Sigmoid colon (tissue), 7 donors: ENCODE measurements at places on chromosomes 2 and 18.

DNA sequence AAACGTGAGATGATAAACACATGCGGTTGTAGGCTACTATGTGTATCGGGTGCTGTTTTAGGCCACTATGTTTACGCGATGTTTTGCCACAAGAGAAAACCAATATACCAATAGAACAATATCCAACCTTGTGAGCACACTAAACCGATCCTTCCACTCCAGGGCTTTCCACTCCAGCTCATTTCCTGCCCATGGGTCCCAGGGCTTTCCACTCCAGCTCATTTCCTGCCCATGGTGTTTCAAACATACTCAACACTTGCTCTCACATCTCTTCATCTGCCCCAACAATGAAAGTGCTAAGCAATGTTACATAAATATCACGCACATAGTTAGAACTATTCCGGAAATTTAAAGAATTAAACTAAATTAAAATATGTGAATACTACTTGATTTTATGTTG lies 80.0 kb downstream of the EPB41L3 start:
- H3K27me3 ChIP-seq: no peaks in the 10 kb centered on the region
- no peak overlapping the region for H3K4me3 ChIP-seq
- H3K27ac ChIP-seq: no peak overlapping the region
- no peak for DNase-seq
- no peaks in the 10 kb centered on the region for H3K36me3 ChIP-seq

- H3K36me3 ChIP-seq: peaks cover 100% of the 10 kb centered on the region
- H3K4me1 ChIP-seq: no peaks in the 10 kb centered on the region
- no peak for DNase-seq
- H3K27ac ChIP-seq: no peak overlapping the region
- no peak overlapping the region for H3K4me3 ChIP-seq
- H3K27me3 ChIP-seq: no peaks in the 10 kb centered on the region
Measured at GRCh38 chr2:86123328-86123925, 17.4 kb downstream of the PTCD3 start.

DNA sequence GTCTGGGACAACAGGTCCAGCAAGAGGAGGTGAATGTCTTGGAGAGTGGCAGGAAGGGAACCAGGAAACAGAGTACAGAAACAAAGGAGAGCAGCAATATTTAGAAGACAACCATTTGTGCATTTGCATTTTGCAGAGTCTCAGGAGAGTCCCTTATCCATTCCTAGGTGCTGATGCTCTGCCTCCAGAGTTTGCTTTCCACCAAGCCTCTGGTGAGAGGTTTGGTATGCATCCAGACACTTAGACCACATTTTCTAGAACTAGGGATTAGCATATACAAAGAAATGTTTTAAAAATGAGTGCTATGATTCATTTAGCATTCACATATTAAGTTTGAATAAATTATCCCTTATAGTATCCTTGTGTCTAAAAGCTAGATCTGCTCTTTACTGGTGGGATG lies 18.5 kb upstream of the LRATD1 start:
- no peak overlapping the region for H3K27ac ChIP-seq
- no peak for DNase-seq
- no peaks in the 10 kb centered on the region for H3K4me1 ChIP-seq
- H3K36me3 ChIP-seq: no peaks in the 10 kb centered on the region

DNA sequence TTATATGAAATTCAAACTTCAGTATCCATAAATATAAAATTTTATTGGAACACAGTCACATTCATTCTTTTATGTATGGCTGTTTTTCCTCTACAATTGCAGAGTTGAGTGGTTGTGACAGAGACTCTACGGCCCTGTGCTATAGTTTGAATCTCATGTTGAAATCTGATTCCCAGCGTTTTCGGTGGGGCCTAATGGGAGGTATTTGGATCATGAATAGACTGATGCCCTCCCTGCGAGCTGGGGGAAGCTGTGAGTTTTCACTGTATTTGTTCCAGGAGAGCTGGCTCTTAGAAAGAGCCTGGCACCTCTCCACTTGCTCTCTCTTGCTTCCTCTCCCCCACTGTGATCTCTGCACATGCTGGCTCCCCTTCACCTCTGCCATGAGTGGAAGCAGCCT lies 1.7 kb downstream of the PFN4 start:
- no peaks in the 10 kb centered on the region for H3K27me3 ChIP-seq
- no peak overlapping the region for H3K4me3 ChIP-seq
- no peak for DNase-seq
- no peak overlapping the region for H3K27ac ChIP-seq
- H3K4me1 ChIP-seq: no peaks in the 10 kb centered on the region
- no peaks in the 10 kb centered on the region for H3K36me3 ChIP-seq

DNA sequence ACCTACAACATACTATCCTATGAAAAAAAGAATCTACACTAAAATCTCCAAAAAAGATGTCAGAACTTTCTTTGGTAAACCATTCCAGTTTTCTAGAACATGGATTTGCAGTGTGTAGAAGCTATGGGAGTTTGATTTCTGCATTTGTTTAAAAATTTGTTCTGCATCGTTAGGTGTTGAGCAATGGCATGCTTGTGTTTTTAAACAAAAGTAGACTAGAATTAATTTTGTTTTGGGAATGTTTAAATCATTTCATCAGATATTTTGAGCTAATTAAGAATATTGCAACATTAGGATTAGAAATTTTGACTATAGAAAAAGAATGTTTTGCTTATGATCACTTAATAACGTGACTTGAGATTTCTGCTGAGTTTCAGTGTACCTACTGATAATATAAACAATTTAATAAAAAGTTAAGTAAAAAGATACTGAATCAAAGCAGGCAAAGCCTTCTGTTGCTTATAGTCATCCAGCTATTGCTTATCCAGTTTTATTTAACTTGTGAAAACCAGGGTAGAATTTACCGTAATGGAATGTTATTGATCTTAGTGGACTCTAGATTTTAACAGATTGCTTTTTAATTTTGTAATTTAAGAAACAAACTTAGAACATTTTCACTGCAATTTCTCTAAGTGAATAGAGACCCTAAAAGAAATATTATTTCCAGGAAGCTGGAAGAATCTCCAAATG lies 7.2 kb upstream of the TMEM182 start:
- no peaks in the 10 kb centered on the region for H3K27me3 ChIP-seq
- DNase-seq: no peak
- no peaks in the 10 kb centered on the region for H3K4me1 ChIP-seq

DNA sequence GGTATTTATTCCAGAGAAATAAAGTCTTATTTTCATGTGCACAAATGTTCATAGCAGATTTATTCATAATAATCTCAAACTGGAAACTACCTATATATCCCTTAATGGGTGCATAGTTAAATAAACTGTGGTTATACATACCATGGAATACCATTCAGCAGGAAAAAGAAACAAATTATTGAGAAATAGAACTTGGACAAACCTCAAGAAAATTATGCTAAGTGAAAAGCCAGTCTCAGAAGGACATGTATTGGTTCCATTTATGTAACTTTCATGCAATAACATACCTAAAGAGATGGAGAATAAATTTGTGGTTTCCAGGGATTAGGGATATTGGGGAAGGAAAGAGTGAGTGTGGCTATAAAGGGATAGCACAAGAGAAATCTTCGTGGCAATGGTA lies 452.6 kb downstream of the SETBP1 start:
- H3K27ac ChIP-seq: no peak overlapping the region
- H3K4me1 ChIP-seq: no peaks in the 10 kb centered on the region
- H3K4me3 ChIP-seq: no peak overlapping the region
- no peaks in the 10 kb centered on the region for H3K27me3 ChIP-seq
- H3K36me3 ChIP-seq: no peaks in the 10 kb centered on the region

GRCh38 chr2:41719756-41720155 lies 328.1 kb upstream of the PKDCC start:
- DNase-seq: no peak
- no peaks in the 10 kb centered on the region for H3K4me1 ChIP-seq
- H3K36me3 ChIP-seq: no peaks in the 10 kb centered on the region
- H3K27ac ChIP-seq: no peak overlapping the region
- no peak overlapping the region for H3K4me3 ChIP-seq

DNA sequence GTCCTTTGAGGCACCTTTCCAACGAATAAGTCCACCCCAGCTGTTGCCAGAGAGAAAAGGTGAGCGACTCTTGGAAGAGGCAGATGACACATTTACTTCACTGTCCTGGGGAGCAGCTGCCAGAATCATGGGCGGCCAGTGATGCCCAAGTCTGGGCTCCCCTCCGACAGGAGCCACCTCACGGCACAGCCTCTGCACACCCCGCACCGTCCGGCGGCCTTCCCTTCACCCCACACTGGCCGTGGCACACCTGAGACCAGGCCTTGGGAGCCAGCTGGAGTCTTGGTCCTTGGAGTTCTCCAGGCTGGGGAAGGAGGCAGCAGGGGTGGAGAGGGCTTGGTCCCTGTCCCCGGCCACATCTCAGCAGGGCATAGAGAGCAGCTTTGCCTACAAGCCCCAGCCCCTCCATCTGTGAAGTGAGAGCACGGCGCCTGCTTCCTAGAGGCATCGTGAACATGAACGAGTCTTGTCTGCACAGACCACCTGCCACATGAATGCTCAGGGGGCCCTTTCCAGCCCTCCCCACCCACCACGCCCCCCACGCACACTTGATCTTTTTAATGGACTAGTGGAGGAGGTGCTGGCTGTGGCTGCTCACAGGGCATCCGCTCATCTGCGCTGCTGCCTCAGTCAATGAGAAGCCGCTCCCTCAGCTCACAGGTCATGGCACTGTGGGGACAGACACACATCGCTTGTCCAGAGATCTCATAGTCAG lies 400.2 kb upstream of the MYT1L start:
- DNase-seq: no peak
- H3K36me3 ChIP-seq: no peaks in the 10 kb centered on the region
- H3K4me1 ChIP-seq: no peaks in the 10 kb centered on the region
- no peaks in the 10 kb centered on the region for H3K27me3 ChIP-seq
- H3K4me3 ChIP-seq: no peak overlapping the region

DNA sequence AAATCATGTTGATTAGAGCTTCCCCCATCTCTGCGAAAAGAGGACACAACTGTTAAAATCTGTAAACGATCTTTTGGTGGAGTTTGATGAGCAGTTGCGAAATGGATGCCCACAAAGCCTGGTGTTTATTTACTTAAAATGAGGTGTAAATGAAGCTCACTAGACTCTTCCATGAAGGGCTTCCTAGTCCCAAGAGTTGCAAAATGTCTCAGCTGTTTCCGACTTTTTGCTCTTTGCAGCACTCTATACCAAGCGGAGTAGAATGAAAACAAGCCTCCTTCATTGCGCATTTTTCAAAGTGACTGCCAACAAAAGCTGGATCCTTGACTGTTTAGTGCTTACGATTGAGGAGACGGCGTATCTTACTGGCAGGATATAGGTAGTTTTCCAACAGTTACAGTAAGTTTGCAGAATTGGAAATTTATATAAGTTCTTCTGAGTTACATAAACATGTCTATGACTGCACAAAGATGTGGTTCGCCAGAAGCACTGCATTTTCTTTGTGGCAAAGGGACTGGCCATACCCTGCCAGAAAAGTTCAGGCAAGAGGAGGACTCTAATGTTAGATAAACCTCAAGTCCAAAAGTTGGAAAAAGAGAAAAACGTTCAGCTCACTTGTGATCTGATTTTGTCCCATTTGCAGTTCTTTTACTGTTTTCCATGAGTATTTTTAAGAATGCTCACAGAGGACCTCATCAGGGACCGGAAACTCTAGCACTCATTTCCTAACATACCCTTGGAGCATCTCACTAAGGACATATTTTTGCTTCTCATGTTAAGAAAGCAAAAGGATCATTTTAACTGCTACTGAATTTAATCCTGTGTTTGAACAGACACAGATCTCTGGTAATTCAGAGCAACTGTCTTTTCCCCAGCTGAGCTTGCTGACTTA lies 42.7 kb downstream of the COLEC12 start:
- no peaks in the 10 kb centered on the region for H3K36me3 ChIP-seq
- no peak overlapping the region for H3K4me3 ChIP-seq
- no peaks in the 10 kb centered on the region for H3K4me1 ChIP-seq
- no peak for DNase-seq
- H3K27ac ChIP-seq: peak overlapping the region; percentile 79

GRCh38 chr2:229096409-229097066 lies 174.5 kb downstream of the PID1 start:
- H3K4me3 ChIP-seq: no peak overlapping the region
- H3K36me3 ChIP-seq: no peaks in the 10 kb centered on the region
- H3K27me3 ChIP-seq: no peaks in the 10 kb centered on the region
- no peak for DNase-seq
- no peaks in the 10 kb centered on the region for H3K4me1 ChIP-seq

DNA sequence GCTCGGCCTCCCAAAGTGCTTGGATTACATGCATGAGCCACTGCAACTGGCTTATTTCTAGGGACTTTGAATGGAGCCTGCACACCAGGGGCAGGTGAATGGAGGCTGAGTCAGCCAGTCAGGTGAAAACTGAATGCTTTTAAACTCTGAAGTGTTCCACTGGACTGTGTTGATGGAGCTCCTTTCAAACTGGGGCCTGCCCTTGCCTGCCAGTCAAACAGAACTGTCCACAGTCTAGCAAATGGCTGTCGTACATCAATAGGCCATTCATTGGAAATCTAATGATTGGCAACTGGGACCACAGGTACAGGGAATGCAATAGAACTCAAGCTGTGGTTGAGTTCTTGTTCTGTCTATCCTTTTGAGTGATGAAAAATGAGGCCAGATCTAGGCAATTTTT lies 966 bp upstream of the NOSTRIN start:
- H3K27me3 ChIP-seq: no peaks in the 10 kb centered on the region
- no peak overlapping the region for H3K27ac ChIP-seq
- no peaks in the 10 kb centered on the region for H3K36me3 ChIP-seq
- H3K4me1 ChIP-seq: no peaks in the 10 kb centered on the region

- no peak for DNase-seq
- no peaks in the 10 kb centered on the region for H3K27me3 ChIP-seq
- H3K36me3 ChIP-seq: no peaks in the 10 kb centered on the region
- no peaks in the 10 kb centered on the region for H3K4me1 ChIP-seq
- H3K27ac ChIP-seq: no peak overlapping the region
Measured at GRCh38 chr2:104416339-104417000, 437.4 kb upstream of the POU3F3 start.

- H3K27ac ChIP-seq: no peak overlapping the region
- no peak overlapping the region for H3K4me3 ChIP-seq
- no peaks in the 10 kb centered on the region for H3K36me3 ChIP-seq
- H3K4me1 ChIP-seq: no peaks in the 10 kb centered on the region
Measured at GRCh38 chr18:67266246-67267237, 250.0 kb downstream of the DSEL start.
